Mesenchymal stem cell (in vitro differentiated cells and primary cell): ENCODE measurements at places on chromosomes 13 and 19.

GRCh38 chr19:4619668-4620294 lies 19.5 kb upstream of the TNFAIP8L1 start:
- no peak for DNase-seq

DNA sequence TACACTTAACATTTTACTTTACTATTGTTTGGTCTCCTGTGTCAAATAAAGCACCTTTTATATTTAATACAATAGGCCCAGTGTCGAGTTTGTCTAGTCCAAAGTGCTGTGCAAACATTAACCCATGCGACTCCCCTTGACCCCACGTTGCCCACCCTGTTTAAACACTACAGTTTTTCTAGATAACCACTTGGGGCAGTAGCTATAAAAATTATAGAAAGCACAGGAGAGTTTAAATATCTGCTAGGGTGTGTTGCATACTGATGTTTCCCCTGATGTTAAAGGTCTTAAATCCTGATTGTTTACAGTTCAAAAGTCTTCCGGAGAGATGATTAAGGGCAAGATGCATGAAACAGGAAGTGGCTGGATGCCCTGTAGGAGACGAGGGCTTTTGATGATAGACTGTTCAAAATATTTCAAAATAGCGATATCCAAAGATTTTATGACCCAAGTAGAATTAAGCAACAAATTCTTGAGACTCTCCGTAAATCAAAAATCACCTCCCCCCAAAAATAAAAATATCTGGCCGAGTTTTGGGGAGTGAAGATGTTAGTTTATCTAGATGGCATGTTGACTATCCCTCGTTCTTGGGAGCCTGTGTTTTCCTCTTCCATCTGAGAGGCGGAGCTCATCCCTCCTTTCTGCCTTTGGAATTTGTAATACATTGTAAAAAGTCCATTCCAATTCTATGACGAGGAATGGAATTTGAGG lies 167.1 kb downstream of the FGF9 start:
- DNase-seq: no peak

DNA sequence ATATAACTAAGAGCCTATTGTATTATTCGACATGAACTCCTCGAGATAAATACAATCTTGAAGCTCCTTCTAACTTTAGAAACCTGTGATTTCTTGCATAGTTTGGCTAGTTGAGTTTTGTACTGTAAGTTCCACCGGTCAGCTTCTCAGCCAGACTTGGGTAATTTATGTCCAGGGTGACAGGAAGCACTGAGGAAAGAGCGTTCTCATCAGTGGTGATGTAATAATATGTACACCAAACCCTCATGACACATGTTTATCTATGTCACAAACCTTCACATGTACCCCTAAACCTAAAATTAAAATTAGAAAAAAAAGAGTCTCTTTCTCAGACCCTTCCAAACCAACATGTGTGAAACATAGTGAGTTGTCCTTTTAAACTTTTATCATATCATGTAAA lies 205.7 kb downstream of the KCNRG start:
- DNase-seq: peak; percentile 29

GRCh38 chr13:105778196-105778595 lies 757.3 kb downstream of the EFNB2 start:
- DNase-seq: peak; percentile 60

DNA sequence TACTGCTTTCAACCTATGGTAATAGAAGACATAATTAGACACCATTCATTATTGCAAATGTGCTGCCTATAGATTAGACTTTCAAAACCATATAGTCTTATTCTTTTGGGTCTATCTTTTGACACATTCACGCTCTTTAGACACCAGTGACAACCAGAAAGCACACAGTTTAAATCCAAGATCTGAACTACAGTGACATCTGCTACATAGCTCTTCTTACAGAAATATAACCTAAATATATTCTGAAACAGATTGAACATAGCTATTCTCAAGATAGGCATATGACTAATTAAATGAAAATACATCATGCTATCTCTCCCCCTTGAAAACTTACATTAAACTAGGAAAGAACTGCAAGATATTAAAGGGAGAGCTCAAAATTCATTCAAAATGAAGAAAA lies 514.2 kb upstream of the SLITRK6 start:
- no peak for DNase-seq

DNA sequence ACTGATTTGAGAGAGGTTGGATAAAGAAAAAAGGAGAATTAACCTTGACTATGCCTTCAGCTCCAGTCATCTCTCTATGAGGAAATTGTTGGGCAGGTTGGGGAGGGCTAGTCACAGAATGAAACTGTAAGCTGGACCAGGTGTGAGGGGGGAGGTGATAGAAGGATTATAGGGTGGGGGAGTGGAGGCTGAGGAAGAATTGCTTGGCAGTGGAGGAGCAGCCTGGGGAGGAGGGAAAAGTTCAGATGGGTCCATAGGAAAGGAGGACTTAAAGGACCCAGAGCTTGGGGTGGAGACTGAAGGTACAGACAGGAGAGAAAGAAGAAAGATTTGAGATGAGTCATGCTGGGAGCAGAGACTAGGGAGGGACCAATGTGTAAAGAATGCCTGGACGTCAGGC lies 8.2 kb upstream of the ZNF431 start:
- no peak for DNase-seq

- no peak for DNase-seq
Observed at GRCh38 chr19:2324220-2324948, 4.0 kb downstream of the LSM7 start.

DNA sequence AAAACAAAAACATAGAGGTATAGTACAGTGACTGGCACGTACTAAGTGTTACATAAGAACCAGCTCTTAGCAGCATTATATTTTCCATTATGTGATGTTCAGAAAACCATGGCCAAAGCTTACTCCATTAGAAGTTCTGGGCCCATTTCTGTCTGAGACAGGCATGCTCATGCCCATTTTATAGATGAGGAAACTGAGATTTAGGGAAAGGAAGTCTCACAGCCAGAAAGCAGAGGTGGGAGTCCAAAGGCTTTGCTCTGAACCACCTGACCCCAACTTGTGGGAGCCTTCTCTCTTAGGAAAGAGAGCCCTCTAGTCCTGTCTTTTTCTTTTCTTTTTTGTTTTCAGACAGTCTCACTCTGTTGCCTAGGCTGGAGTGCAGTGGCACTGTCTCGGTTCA lies 2.3 kb downstream of the AP2S1 start:
- DNase-seq: peak; percentile 37

DNA sequence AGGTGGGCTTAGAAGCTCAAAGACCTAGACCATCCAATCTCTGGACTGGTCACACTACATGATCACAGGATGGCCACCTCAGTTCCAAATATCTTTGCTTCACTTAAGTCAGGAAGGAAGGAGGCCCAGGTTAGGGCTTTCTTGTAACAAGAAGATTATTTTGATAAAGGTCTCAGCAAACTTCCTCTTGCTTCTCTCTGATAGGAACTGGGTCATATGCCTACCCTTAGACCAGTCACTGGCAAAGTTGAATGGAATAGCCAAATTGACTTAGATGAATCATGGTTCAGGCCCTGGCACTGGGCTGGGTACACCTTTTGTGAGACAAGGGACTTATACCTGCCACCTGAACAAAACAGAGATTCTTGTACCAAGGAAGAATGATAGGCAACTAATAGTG lies 11.0 kb downstream of the FRY start:
- no peak for DNase-seq

- DNase-seq: no peak
Observed at GRCh38 chr13:27120811-27121210, 50.8 kb downstream of the USP12 start.

GRCh38 chr13:45875951-45876350 lies 24.4 kb upstream of the SIAH3 start:
- no peak for DNase-seq

GRCh38 chr13:95193509-95194230 lies 107.6 kb downstream of the ABCC4 start:
- DNase-seq: peak; percentile 38

DNA sequence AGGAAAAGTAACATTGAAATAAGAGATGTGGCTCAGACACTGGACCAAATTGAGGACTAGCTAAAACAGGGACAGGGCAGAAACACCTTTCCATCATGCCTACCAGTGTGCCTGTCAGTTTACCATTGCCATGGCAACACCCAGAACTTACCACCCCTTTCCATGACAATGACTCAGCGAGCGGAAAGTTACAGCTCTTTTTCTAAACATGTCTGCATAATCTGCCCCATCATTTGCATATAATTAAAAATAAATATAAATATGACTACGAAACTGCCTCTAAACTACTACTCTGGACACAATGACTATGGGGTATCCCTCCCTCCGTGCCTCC lies 96.0 kb downstream of the UBL3 start:
- peak; percentile 76 for DNase-seq
